H1 (cell line): ENCODE measurements at places on chromosomes 5 and 9.

DNA sequence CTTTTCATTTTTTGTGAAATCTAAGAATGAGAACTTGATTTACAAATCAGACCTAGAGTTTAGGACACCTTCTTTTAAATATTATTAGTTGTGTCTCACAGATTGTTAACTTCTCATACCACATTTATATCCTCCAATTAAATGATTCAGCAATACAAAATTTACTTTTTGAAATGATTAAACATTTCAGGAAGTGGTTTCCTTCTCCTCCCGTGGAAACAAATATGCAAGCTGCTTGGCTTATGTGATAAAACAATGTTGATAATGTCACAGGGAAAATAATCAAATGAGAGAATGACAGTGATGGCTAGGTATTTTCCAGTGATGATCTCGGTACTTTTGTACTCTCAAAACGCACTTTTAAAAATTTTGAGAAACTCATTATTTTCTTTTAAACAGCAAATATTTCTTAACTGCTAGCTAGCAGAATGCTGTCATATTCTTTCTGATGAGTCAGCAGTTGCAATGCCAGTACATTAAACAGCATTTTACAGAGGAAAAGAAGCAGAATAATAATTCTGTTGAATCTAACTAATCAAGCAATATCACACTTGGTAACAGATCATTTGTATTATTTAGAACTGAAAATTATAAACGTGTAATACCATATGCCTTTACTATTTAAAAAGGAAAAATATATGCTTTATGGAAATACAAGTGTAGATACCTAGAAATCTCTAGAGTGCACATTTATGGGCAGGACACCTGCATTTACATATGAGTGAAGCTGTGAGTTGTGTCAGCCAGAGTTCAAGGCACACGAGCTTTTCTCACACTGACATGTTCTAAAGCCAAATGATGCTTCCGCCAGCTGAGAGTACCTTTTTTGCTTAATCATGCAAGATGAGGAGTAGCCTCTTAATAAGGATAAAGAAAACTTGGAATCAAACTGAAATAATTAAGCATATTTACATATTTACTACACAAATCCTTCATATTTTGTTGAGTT lies 53.6 kb upstream of the CDH18 start:
- DNase-seq: no peak

DNA sequence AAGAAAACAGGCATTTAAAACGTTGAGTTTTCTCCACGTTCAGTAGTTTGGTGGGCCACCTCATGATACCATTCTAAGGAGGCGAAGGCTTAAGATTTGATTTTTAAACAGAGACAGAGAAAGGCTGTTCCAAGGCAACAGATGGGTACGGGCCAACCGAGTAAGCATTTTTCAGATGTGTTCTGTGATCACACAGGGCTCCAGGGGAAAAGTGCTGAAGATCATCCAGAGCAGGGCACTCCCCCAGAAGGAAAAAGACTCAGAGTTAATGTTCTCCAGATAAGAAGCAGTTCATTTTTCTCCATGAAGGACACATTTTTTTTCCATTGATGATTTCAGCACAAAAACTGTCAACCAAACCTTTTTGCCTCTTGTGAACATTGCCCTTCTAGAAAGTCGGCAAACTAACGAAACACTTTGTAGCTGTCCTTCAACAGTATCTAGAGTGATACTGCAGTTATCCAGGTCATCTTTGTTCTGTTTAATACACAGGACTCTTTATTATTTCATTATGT lies 138.7 kb downstream of the ALDH1A1 start:
- no peak for DNase-seq

DNA sequence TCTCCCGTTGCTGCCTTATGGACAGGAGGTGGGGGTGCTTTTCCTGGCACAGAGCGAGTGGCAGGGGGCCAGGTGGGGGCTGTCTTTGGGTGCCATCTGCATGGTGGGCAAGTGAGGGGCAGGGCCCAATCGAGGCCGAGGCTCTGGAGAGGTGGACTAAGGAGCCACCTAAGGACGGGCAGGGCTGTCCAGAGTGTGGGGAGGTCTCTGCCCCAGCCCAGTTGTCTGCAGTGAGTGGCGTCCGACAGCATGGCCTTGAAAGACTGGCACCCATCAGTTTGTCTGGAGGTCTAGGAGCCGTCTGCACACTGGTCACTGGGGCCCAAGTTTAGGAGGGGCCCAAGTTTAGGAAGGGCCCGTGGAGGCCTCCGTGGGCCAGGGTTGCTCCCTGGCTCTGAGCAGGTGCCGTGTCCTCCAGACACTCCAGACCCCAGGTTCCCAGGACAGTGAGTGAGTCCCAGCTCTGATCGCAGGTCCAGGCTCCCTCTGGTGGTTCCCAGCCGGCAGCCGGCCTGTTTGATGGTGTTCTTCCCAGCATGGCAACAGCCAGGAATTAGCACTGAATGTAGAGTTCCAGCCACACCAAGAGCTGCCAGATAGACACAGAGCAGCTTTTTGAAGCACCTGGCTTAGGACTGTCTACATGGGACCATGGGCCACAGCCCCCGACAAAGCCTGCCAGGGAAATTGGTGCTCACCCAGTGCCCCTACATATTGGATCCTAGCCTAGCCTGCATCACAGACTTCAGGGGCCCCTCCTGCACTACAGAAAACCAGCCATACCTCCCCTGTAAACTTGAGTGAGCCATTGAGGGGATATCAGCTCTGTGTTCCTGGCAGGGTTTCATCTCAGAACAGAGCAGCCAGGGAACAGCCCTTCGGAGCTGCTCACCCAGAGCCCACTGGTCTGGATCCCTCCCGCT lies 120.9 kb downstream of the WNK2 start:
- peak; percentile 77 for DNase-seq

GRCh38 chr5:137179203-137179602 lies 319.9 kb downstream of the SPOCK1 start:
- no peak for DNase-seq

GRCh38 chr5:153429761-153430380 lies 60.6 kb upstream of the GRIA1 start:
- no peak for DNase-seq

DNA sequence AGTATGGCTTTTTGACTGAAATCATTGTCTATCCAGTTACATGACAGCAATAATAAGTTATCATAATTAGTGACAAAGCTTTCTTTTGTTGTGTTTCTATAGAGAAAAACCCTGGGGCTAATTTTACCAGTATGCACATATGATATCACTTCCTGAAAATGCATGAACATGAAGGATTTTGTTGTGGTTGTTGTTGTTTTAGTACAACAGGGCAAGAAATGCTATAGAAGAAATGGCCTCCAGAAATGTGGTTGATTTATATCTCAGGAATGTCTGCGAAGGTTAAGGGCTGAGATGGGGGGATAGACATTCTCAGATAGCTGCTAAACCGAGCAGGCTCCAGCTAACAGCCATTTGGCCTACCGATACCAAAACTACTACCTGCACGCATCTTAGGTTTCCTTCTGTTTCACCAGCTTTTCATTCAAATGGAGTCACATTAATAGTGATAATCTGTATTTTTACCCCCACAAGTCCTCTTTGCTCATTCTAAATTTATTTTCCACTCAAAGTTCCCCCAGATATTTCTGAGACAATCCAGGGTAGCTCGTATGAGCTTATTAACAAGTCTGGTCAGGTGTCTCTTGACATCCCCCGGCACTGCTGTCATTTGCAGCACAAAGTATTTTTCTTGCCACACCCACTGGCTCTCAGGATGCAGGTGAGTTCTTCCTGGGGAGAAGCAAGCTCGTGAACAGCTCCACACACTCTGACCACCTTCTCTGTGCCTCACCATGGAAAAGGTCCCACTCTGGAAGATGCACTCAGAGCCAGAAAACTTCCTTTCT lies 232.4 kb upstream of the GAS1 start:
- DNase-seq: no peak

DNA sequence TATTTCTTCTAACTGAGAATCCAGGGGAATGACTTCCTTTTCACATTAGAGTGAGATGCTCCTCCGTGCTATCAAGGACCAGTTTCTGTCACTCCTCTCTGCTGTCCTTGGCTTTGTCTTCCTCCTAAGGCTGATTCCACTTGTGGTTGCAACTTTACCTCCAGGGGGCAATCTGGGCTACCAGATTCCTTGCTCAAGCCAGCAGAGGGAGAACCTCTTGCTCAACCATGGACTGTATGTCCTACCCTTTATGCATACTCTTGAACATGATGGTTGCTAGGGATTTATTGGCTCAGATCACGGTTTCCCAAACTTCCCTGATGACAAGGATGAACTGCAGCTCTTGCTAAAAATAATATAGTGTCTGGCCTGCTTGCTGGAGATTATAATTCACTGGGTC lies 24.0 kb downstream of the NNT start:
- no peak for DNase-seq

DNA sequence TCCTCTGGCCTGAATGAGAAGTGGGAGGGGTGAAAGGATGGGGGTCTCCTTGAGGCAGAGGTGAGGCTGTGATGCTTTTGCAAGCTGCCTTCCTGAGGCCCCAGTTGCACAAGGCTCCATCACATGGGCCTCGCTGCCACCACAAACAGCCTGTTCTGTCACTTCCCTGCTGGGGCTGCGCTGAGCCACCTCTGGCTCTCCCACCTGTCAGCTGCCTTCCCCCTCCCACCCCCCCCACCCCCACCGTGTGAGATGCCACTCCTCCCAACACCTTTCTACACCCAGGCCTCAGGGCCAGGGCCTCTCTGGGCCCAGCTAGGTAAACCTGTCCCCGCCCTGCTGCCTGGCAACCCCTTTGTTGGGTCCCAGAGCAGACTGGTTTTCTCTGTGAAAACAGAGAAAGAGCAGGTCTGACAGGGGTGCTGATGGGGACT lies 4.5 kb upstream of the PDLIM4 start:
- DNase-seq: no peak

GRCh38 chr5:11384441-11385250 lies 519.6 kb downstream of the CTNND2 start:
- DNase-seq: no peak

DNA sequence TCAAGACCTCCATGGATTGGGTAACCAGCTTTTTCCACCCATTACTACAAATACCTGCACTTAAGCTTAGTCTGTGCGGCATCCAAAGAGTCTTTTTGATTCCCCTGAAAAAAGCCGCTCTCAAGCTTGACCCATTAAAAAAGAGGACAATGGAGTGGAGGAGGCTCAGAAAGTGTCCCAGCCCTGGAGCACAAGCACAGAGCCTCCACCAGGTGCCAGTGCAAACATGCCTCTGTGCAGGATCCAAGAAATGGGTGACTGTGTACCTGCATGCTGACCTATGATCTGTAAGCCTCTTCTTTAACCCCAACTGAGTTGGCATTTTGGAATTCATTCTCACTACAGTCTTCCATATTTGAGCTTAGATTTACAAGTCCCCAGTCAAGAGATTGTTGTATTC lies 168.3 kb upstream of the TLE4 start:
- no peak for DNase-seq

- no peak for DNase-seq
These were observed 136.1 kb downstream of the UGCG start for GRCh38 chr9:112032743-112033142.

DNA sequence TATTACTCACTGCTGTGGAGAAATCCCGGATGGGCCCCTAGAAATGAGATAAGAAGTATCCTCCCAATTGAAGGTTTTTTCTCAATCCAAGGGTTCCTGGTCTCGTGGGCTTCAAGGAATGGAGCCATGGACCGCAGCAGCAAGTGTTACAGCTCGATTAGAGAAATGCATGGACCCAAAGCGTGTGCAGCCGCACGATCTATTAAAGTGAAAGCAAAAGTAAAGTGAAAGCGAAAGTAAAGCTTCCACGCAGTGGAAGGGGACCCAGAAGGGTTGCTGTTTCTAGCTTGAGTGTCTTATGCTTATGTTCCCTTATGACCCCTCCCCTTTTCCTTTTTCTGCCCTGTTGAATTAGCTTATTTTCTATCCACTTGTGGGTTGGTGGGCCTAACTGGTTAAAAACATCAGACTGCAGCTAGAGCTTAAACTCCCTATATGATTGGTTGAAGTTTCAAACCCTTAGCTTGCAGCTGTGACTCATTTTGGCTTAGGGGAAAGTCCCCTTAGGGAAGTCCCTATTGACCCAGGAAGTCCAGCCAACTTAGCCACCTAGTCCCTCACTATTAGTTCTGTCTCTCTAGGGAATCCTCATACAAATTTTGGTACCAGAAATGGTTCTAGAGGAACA lies 1111.8 kb downstream of the TAF11L14 start:
- no peak for DNase-seq

- no peak for DNase-seq
These were observed 13.5 kb downstream of the NR6A1 start for GRCh38 chr9:124757616-124758015.

DNA sequence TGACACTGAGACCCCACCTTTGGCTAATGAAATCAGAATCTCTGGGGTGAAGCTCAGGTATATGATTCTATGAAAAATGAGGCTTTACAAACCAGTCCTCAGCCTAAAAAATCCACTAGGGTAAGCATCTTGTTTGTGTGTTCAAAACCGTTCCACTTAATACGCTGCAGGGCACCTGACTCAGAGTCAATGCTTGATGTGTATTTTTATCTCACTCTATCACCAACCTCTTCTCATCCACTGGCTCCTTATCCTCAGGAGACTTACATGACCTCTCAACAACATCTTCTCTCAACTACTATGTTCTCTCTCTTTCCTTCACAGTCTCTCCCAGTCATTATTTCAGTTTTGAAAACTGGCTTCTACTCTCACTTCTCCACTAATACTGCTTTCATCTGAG lies 153.3 kb upstream of the KCNN2 start:
- no peak for DNase-seq

DNA sequence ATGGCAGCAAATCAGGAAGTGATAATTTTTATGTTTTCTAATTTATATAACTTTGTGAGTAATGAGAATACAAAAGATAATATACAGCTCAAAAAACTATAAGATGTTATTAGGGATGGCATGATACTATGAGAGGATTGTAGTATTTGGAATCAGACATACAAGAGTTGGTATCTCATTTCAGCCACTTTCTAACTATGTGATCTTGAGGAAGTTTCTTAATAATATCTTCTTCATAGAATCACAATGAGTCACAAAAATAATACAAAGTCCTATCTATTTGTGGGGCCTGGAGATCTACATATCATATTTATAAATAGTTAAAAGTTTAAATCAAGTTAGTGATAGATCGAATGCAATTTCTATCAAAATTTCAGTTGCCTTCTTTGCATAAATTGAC lies 23.7 kb upstream of the TMED7 start:
- no peak for DNase-seq
